ENCODE measurements at places on chromosomes 6 and 20.

- no peak for DNase-seq
Measured at GRCh38 chr6:33264015-33264414, 7.7 kb downstream of the VPS52 start.

DNA sequence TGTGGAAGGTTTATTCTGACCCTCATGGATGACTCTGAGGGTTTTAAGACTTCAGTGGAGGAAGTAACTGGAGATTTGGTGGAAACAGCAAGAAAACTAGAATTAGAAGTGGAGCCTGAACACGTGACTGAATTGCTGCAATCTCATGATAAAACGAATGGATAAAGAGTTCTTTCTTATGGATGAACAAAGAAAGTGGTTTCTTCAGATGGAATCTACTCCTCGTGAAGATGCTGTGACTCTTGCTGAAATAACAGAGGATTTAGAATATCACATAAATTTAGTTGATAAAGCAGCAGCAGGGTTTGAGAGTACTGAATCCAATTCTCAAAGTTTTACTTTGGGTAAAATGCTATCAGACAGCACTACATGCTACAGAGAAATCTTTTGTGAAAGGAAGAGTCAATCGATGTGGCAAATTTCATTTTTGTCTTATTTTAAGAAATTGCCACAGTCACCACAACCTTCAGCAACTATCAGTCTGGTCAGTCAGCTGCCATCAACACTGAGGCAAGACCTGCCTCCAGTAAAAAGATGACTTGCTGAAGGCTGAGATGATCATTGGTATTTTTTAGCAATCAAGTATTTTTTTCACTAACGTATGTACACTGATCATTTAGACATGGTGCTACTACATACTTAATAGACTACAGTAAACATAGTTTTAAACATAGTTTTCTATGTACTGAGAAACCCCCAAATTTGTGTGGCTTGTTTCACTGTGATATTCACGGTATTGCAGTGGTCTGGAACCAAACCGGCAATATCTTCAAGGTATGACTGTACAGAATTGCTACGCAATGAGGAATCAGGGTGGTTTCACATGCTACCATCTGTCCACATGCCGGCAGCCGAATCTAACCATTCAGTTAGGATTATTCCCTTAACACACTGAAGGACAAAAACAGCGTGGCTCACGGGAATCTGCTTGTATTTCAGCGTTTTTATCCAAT lies 149.0 kb downstream of the MYB start:
- no peak for DNase-seq

DNA sequence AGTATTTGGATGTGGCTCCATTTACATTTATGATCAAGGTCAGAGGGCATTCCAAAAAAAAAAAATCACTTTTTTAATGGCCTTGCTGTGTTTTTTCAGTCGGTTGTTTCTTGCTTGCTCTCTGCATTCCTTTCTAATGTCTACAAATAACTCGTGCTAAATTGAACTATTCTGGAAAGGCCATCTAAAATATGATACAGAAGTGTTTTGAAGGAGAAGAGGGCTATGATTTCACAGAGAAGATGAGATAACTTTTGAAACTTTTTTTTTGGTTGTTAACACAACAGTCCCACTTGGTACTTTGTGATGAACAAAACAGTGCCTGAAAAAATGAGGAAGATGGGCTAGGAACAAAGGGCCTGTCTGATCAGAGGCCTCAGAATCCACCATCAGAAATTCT lies 156.1 kb upstream of the SMLR1 start:
- DNase-seq = no peak

GRCh38 chr6:43708860-43709653 lies 21.5 kb upstream of the MRPS18A start:
- DNase-seq = no peak

GRCh38 chr20:50111120-50111828 lies 1.7 kb downstream of the UBE2V1 start:
- no peak for DNase-seq

DNA sequence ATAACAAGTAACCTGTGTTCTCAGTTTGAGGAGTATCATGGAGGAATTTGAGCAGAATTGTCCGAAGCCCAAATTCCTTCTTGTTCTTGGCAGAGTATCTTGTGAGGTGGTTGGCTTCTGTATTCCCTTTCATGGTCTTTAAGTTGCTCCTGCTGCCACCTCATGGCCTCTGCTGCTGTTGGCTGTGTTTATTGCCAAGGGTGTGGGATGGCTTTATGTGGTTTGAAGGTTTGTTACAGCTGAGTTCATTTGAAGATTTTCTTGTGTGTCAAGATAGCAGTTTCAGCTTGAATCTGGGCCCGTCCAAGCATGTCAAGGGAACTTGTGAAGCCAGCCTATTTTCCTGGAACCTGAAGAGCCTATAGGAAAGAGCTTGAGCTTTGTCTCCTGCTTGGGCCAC lies 20.2 kb upstream of the TTK start:
- no peak for DNase-seq

- DNase-seq = no peak
Measured at GRCh38 chr6:2355150-2355549, 109.7 kb upstream of the GMDS start.

GRCh38 chr6:21371676-21372171 lies 221.8 kb upstream of the SOX4 start:
- no peak for DNase-seq

- DNase-seq = no peak
Measured at GRCh38 chr20:43331906-43332305, 125.8 kb upstream of the SRSF6 start.

DNA sequence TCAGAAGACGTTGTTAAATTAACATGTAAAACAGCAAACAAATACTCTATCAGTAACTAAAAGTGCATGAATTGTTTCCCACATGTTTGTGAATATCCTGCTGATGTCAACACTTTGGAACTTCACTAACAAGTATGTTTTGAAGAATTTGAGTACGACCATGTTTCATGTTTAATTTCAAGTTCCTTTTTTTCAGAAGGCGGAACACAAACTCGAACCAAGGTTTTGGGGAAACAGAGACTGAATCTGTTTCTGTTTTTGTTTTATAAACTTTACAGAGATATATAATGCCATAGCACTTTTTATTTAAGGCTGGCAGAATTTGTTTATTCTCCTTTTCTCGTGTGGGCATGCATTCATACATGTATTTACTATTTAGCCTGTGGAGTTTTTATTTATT lies 509.3 kb upstream of the CITED2 start:
- no peak for DNase-seq

All from SHP77 (cell line).